ENCODE measurements at places on chromosomes 2 and 18.

DNA sequence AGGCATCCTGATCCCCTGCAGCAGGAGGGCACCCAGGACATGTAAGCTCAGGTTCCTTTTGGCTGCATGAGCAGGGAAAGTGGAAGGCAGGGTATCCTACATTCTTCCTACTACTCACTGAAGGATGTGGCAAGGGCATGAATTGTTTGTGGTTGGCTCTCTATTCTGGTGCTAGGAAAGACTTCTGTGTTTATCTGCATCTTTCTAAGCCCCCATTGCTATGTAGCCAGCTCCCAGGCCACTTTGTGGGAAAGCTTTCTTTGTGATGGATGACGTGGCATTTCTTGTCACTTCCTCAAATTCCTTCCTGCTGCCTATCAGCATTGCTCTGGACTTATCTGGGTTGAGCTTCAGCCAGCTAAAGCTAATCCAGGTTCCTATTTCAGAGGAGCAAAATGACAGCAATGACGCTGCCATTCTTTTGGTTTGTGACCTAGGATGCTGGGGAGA, 46.2 kb downstream of the MEIS1 start:
- DNase-seq = no peak

DNA sequence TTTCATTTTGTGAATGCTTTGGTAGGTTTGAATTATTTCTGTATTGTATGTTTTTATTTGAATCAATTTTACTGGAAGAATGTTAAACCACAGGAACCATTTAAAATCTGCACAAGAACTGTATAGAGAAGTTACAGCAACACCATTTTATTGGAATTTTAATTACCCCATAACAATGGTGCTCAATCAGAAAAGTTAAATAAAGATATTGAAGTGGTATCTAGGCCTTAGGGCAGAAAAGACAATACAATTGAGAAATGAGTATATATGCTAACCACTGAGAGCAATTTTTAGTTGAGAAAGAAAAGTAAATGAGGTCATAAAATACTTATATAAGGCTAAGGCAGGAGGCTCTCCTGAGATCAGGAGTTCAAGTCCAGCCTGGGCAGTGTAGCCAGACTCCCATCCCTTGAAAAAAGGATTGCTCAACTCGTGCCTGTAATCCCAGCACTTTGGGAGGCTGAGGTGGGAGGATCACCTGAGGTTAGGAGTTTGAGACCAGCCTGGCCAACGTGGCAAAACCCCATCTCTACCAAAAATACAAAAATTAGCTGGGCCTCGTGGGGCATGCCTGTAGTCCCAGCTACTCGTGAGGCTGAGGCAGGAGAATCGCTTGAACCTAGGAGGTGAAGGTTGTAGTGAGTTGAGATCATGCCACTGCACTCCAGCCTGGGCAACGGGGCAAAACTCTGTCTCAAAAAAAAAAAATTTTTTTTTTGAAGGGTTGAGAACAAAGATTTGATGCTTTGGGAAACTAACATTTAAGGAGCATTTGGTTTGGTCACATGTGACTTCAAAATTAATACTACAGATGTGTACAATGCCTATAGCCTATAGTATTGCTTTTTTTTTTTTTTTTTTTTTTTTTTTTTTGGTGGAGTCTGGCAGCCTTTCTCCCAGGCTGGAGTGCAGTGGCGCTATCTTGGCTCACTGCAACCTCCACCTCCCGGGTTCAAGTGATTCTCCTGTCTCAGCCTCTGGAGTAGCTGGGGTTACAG, 212.9 kb upstream of the STON1 start:
- no peak for DNase-seq

- DNase-seq = no peak
These were observed 48.0 kb upstream of the ANXA4 start for GRCh38 chr2:69693775-69694450.

GRCh38 chr2:239158641-239159475, 242.0 kb downstream of the HDAC4 start:
- no peak for DNase-seq

- no peak for DNase-seq
These were observed 290.5 kb upstream of the KYNU start for GRCh38 chr2:142586693-142587580.

- DNase-seq = no peak
These were observed 223.7 kb downstream of the NUP35 start for GRCh38 chr2:183347969-183348368.

DNA sequence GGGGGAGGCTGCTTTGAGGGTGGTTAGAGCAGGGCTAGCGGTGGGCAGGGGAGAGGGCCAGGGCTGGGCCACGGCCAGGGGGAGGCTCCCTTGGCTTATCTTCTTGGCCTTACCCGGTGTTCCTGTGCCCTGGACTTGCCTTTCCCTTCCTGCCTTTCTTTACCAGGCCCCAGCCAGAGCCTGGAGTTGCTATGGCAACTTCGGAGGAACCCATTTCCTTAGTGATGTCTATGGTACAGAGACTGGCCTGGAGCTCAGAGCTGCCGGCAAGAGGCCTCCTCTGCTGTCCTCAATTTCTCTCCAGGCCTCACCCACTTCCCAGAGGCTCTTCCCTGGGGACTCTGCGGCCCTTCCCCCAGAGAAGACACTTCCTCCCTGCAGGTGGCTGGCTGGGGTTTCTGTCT, 11.5 kb downstream of the SPEG start:
- no peak for DNase-seq

GRCh38 chr2:19503915-19504314, 145.5 kb upstream of the OSR1 start:
- no peak for DNase-seq

- no peak for DNase-seq
These were observed 315.0 kb upstream of the SMIM21 start for GRCh38 chr18:75742516-75742915.
